ENCODE measurements at places on chromosomes 12 and 14.
A peak's percentile ranks its signal among the peaks of the same experiment; 100 is the strongest.

DNA sequence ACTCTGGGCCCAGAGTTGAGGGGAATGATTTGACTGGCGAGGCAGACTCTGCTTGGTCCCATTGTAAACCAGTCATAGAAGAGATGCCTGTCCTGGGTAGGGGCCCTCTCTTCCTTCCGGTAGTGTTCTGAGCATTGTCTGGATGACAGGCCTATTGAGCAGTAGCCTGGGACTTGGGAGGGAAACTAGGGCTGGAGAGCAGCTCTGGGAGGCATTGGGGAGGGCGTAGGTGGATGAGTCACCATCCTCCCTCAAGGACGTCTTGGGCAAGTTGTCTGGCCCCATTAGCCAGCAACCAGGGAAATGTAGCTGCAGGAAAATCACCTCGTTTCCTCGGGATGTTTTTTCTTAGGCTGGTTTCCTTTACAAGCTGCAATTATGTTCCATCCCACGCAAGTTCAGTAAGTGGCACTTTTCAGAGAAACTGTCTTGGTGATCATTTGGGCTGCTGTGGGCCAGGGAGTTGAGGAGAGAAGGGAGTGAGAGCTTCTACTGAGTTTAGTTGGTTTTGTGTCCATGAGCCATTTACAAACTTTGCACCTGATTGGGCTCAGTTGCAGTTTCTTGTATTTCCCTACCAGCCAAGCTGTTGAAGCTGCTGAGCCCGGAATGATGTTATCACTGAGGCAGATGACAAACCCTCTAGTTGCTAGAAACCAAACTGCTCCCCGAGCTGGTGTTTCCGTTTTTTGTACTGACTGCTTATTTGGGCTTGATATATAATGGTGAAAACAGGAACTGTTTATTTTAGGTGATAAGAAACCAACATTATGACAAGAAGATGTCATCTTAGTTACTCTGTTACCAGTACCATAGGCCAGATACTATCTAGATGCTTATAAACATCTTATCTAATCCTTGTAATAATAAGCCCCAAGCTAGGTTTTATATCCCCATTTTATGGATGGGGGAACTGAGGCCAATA, 147.6 kb downstream of the CHST11 start:
- DNase-seq: peak; percentile 66

GRCh38 chr14:42428996-42429395, 822.3 kb downstream of the LRFN5 start:
- no peak for DNase-seq

GRCh38 chr12:131130311-131130911, 176.7 kb downstream of the ADGRD1 start:
- DNase-seq: no peak

GRCh38 chr14:81831128-81831820, 297.6 kb upstream of the SEL1L start:
- no peak for DNase-seq

DNA sequence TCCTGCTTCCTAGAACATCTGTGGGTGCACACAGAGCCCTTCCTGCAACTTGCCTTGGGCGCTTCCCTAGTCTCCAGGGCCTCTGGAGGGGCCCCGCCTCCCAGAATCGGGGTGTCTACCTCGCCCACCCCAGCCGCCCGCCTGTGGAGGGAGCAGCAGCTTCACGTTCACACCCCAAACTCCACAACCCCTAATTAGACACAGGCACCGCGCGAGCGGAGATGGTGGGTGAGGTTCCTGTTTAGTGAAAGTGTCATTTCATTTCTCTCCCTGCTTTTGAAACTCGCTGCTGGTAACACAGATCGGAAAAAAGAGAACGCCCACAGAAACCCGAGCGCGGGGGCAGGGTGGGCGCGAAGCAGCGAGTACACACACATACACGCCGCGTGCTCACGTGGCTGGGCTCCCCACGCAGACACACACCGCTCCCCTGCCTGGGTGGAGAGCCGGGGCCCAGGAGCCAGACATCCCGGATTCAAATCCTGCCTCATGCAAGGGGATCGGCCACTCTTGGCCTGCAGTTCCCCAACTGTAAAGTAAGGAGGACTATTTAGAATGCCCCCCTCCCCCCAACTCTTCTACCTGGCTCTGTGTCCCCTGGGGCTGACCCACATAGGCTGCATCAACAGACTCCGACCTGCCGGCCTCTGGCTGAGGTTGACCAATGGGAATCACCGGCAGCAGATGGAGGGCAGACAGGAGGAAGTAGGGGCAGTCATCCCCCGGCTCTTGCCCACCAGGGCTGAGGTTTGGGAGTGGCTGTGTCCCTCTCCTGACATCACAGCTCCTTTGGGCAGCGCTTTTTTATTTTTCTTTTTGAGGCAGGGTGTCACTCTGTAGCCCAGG, 79.2 kb upstream of the NCOR2 start:
- DNase-seq: peak; percentile 71

GRCh38 chr14:85041618-85042017, 488.3 kb upstream of the FLRT2 start:
- no peak for DNase-seq

GRCh38 chr14:32254952-32255679, 52.0 kb upstream of the RNU6-8 start:
- DNase-seq: peak; percentile 58

DNA sequence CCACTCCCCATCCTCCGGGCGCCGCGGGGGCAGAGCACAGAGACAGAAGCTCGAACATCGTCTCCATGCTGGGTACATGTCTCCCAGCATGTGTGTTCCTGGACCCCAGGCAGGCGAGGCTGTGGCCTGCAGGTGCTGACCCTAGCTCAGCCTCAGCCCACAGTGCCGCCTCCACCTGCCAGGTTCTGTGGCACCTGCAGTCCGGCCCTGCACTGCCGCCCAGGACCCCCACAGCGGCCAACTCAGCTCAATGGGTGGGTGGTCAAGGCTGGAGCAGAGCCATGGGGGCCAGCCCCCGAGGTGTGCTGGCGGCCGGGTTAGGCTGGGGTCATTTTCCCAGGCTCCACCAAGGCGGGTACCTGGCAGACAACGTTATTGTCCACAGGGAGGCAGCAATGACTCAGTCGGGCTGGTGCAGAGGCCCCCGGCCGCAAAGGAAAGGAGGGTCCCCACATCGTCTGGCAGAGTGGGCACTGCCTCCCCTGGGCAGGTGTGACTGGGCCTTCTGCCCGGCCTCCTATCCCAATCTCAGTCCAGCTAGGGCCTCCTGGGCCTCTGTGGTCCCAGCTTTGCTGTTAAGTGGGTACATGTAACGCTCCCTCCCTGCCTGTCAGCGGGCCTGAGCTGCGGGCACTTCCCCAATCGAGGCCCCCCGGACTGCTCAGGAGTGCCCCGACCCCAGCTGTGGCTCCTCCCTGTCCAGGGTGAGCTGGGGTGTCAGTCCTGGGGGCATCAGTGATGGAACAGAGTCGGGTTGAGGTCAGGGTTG, 20.2 kb upstream of the NUDT14 start:
- DNase-seq: no peak

DNA sequence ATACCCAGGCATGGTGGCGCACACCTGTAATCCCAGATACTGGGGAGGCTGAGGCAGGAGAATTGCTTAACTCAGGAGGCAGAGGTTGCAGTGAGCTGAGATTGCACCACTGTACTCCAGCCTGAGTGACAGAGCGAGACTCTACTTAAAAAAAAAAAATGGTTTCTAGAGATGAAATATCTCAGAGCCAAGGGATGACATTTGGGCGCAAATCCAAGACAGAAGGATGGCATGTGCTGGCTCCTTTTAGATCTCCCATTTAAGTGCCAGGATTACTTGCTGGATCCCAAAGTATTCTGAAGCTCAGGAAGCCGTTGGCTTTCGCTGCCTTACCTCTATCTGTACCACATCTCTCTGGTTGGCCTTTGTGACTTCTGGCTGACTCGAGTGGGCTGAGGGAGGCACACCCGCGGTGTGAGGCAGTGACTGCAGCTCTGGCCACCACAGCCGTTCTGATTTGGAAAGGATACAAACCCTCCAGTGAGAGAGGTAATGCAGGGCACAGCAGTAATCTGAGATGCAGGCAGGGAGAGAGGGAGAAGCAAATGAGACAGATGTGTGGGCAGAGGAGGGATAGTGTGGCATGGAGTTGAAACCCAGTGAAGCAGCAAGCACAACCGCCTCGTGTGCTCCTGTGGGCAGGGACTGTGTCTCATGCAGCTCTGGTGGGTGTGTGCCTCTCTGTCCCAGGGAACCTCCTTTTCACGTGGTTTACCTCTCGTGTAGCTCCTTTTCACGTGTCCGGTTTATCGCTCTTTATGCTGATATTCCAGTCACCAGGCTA, 4.9 kb downstream of the B4GALNT3 start:
- no peak for DNase-seq

DNA sequence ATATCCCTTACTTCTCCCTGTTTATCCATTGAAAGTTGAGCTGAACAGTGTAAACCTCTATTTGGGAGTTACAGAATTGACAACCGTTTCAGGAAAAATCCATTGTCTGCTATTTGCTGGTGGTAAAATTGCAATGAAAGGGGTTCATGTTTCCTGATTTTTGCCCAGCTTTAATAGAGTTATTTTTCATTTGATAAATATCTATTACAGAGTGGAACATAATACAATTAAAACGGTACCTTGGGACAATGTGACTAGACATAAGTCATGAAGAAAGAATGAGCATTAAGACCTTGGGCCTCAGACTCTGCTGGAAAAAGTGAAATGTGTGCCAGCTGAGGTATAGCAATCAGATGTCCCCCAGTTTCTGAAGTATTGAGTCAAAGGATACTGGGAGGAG, 13.1 kb downstream of the PTPRR start:
- DNase-seq: no peak

DNA sequence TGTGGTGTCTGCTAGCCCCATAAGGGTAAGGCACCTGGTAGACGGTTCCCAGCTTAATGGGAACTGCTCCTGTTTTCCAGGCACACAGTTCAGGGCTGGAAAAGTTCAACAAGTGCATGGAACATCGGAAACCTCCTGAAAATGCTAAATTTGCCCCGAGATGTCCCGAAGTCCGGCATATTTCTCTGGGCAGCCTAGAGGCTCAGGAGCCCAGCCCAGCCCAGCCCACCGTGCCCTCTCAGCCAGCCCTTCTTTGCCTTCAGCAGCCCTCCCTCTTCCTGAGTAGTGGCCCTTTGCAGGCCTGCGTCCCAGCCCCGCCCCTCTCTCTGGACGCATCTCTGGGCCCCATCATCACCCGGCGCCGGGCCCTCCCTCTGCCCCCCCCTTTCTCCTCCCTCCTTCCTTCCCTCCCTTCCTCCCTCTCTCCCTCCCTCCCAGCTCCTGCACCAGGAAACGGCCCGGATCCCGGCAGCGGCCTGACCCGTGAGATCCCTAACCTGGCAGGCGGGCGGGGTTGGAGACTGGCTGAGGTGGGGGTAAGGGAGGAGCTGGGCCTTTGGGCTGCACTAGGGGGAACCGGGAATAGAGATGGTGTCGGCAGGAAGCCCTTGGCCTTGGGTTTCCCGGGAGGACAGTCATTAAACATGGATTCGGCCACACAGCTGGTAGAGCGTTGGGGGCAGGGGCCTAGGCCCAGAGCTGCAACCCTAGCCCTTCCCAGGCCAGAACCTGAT, at the start of gene BCL2L2:
Gene BCL2L2 (plus strand): TSS at position 422 of the 734 bp plus-strand sequence. CDS start 935 bp downstream, outside the sequence.
- peak; percentile 32 for DNase-seq

GRCh38 chr14:102508774-102509745, 516 bp downstream of the ANKRD9 start:
- DNase-seq: peak; percentile 52

- DNase-seq: peak; percentile 29
Measured at GRCh38 chr14:22650960-22651521, 6.9 kb upstream of the OR6J1 start.

DNA sequence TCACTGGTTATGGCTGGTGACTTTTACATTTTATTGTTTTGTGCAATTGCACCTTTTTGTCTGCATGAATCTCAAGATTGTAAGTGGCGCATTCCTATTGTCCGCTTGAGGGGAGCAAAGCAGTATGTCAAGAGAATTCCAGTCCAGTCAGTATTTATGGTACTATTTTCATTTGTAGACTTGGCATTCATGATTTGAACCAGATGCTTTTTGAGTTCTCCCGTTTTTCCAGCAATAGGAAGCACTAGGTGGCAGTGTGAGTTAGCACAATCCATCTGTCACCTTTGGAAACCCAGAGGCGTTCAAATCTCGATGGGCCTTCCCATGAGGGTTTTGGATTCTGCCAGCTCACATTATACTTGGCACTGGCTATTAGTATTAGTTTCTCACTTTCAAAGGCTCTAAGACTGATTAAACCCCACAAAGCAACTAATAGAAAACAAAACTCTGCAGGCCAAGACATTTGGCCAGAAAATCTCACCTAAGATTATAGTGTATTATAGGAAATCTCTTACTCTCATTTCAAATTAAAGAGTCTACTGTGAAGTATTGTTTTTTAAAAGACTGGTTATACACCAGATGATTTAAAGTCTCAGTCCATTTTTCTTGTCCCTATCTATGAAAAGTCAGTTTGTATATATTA, 2.2 kb downstream of the DACT1 start:
- peak; percentile 29 for DNase-seq

DNA sequence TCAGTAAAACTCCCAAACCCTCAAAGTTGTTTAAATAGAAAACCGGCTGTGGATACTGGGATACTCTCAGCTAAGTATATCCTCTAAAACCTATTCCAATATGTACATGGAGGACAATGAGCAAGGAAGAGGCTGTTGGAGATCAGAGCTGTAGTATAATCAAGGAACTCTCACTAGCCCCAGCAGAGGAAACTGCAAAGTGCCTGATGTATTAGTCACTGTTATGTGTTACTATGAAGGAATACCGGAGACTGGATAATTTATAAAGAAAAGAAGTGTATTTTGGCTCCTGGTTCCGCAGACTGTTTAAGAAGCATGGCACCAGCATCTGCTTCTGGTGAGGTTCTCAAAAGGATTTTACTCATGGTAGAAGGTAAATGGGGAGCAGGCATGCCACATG, 65.6 kb upstream of the RPL10L start:
- no peak for DNase-seq

DNA sequence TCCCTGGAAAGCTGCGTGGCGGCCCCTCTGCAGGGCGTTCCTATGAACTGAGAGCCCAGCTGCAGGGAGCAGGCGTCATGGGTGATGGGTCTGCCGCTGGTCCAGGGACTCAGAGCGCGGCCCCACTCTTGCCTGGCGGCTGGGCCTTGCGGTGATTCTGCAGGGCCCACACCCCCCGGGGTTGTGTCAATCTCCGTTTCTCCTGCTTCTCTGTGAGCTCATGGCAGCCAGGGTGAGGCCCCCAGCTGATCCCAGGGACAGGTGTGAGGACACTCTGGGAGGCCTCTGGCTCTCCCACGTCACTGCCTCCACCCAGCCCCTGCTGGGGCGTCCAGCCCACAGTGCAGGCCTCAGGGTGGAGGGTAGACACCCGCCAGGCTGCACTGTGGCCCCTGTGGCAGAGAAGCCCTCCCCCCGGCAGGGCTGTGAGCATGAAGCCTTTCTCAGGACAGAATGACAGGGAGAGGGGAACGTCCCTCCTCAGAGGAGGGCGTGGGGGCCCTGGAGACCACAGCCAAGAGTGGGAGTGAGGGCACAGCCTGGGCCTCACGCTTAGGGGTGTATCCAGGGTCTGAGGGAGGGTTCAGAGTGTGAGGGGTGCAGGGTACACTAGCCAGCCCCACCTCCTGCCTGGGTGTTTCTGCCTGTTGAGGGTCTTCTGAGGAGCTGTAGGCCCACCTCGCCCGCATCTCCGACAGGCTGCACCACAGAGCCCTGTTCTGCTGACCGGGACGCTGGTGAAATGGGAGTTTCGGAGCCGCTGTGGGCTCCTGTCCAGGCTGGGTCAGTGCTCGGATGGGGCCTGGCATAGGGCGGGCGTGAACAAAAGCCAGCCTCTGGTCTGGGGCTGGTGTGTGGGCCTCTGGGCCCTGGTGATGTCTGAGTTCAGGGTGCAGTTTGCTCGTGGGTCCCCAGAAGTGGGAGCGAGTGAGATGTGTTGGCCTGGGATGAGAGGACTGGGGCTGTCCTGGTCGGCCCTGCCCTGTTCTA, 26.7 kb upstream of the CRIP2 start:
- no peak for DNase-seq

- peak; percentile 34 for DNase-seq
Measured at GRCh38 chr12:3885277-3886094, 12.3 kb upstream of the PARP11 start.

All from activated CD4-positive, alpha-beta T cell treated with anti-CD3 and anti-CD28 coated beads for 48 hours (primary cell).